ENCODE measurements at places on chromosomes 4 and X.

DNA sequence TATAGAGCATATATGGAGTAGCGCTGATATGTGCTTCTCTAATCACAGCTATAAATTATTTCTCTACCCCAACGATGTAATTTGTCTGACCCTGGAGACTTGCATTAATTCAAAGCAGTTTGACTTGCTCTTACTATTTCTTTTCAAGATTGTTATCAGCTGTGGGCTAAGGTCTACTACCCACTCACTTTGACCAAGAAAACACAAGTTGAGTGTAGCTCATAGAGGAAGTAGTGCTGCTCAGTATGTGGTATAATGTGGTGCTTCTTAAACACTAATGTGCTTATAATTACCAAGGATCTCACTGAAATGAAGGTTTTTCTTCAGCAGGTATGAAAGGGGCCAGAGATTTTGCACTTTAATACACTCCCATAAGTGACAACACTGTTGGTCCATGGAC lies 70.1 kb downstream of the INPP4B start:
- DNase-seq = no peak

- DNase-seq = no peak
These were observed 62.3 kb upstream of the HHIP start for GRCh38 chr4:144583658-144584057.

DNA sequence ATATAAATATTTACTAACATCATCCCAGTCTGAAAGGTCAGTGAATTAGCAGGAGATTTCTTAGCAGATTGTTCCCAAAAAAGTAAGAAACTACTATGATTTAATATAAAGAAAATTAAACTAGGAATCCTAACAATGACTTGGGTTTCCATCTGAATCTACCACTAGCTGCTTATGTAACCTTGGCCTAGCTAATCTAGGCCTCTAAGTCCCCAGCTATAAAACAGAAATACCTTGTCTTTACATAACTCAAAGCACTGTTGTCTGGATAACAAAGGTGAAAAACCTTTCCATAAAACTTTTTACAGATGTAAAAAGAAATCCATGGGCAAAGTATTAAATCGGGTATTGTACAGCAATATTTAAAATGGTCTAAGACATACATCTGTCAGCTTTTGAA lies 3.0 kb downstream of the FBXL5 start:
- DNase-seq = no peak

DNA sequence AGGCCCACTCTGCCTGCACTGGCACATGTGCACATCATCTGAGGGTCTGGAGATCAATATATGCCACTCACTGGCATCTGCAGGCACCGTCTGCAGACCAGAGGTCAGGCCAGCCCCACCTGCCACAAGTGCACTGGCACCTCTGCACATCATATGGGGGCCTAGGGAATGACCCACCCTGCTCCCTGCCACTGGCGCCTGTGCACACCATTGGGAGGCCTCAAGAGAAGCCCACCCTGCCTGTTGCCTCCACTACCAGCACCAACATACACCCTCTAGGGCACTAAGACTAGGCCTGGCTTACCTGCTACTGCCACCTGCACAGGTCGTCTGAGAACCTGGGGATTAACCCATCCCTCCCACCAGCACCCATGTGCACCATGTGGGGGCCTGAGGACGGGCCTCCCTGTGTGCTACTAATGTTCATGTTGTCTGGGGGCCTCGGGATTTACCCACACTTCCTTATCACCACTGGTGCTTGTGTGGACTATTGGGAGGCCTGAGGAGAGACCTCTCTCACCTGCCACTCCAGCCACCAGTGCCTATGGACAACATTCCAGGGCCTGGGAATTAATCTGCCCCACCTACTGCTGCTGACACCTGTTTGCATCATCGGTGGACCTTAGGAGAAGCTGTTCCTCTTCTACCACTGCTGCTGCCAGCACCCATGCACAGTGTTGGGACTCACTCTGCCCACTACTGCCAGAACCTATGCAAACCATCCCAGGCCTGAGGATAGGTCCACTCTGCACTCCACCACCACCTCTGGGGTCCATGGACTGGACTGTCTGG lies 113.7 kb downstream of the REELD1 start:
- DNase-seq = no peak

GRCh38 chr4:149512501-149512900 lies 303.1 kb downstream of the IQCM start:
- DNase-seq = no peak

DNA sequence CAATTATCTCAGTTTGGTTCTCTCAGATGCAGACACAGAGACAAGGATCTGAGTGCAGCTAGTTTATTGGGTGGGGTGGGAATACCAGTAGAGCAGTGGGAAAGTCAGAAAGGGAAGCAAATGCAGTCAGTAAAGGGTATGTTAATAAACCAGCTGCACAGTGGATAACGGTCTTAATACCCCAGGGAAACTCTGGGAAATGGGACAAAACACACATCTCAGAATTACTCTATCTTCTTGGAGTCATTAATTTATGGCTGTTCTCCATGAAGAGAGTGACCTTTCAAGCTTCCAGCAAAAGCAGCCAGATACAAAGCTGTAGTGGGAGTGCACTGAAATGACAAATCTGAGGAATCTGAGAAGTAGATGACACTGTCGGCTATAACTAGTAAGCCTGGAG lies 73.3 kb upstream of the NALF2 start:
- DNase-seq = no peak

- DNase-seq = no peak
These were observed 7.0 kb downstream of the HTRA3 start for GRCh38 chr4:8276358-8277240.

DNA sequence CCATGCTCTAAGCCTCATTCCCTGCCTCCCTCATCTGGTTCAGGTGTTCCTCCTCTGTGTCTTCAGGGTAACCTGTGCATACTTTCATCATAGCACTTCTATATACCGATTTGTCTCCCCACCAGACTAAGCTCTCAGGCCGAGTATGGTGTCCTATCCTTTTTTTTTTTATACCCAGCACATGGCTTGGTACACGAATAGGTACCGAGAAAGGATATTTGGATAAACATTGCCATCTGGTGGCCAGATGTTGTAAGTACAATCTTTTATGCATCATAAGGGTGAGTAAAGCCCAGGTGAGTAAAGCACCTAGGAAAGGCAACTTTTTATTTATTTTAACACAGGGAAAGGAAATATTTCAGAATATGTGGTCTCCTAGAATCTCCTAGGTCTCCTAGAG lies 68.4 kb downstream of the MID2 start:
- DNase-seq = peak; percentile 25
